Stimulated activated CD8-positive, alpha-beta memory T cell treated with anti-CD3 and anti-CD28 coated beads, Interleukin-2, amount 100 ng/mL, for 1 hour (primary cell): ENCODE measurements at places on chromosomes 1 and 21.

- no peak for DNase-seq
Measured at GRCh38 chr1:3984586-3984985, 84.5 kb upstream of the C1orf174 start.

DNA sequence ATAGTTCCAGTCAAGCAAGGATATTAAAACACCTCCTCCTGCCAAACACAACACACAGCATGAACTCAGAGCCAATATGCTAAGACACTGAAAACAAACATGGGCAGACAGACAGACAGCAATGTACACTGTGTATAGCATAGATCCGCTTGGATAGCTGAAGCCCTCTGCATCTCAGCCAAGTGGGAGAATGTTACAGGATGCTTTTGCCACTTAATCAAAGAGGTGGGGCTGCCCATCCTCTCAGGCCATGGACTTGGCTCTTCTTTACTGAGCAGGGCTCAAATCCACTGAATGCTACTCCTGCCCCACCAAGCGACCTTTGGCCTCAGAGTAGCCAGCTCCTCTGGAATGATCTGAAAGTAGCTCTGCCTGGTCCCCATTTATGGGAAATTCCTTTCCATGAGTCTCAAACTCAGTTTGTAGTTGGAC, 64.7 kb upstream of the NGF start:
- DNase-seq: no peak

DNA sequence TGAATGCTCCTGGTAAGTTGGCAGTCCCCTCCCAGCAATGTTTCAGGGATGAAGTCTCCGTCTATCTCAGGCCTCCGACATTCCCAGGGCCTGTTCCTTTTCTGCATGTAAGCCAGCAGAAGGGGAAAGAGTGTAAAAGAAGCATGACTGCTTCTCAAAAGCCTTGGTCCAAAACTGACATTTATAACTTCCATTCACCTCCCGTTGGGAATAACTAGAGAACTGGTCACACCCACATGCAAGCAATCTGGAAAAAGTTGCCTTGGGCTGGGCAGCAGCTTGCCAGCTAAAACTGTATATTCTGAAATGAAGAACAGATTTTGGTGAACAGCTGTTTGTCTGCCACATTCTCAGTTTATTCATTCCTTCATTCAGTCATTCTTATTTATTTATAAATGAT, 24.2 kb upstream of the NPL start:
- DNase-seq: no peak

DNA sequence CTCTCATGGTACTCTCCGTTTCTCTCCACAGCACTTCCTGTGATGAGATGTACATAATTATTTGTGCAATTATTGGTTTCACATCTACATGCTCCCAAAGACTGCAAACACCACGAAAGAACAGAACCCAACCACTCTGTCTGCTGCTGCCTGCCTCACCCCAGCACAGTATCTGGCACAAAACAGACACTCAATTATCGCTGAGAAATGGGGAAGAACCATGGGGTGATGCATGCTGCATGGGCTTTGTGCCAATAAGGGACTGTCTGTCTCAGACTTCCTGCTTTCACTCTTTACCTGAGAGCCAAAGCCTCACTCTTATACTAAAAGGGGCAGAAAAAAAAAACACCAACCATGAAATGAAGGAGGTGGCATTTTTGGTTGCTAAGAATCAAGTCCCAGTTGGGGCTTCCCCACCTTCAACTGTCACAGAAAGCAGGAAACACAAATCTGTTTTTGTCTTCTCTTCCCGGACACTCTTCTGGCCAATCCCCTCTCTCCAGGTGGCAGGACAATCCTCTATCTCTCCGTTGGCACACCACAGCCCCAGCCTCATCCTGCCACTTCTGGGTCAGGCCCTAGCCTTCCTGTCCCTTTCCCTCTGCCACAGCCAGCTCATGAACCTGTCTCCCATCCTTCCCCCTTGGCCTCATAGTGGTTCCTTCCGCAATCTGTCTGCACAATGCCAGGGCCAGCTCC, 82.0 kb downstream of the TGFBR3 start:
- DNase-seq: peak; percentile 43

DNA sequence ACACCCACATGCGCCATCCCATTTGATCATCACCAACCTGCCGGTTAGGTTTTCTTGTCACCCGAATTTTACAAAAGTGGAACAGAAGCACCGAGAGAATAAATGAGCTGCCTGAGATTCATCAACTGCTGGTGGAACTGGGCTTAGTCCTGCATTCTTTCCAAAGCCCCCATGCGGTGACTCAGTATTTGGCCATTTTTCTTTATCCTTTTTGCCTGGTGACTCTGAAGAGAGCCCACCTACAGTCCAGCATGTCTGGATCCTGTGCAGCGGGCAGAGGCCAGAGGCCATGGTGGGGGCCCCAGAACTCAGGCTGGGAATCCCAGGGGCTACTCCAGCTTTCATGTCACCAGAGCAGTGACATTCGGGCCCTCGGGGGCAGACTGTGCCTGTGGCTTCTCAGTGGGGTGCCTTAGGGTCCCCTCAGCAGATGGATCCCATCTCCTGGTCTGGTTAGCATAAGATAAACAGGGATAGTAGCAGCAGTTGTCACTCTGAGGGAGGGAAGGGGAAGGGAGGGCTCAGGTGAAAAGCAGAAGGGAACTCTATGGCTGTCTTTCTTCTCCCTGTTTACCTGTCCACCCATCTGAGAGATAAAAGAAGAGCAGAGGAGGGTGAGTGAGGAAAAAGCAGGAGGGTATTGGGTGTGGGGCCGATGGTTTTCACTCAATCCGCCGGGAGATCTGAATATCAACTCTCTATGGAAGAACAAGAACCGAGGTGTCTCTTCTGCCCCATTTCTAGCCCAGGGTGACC, 63.2 kb downstream of the KIF26B start:
- no peak for DNase-seq

- DNase-seq: no peak
Measured at GRCh38 chr1:31936278-31936980, 1.7 kb downstream of the PTP4A2 start.

DNA sequence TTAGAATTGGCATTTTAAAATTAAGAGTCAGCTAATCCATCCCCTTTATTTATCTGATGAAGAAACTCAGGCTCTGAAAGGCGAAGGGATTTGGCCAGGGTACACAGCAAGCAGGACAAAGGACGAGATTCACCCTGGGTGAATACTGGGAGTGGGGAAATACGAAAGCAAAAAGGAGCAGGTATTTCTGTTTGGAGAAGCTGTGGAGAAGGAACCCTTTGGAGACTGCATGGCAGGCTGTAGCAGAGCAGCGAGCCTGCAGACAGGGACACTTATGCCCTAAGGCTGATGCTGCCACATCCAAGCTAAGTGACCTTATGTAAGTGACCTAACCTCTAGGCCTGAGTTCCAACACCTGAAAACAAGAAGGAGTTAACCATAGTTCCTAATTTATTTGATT, 207.2 kb upstream of the C1orf87 start:
- DNase-seq: no peak

DNA sequence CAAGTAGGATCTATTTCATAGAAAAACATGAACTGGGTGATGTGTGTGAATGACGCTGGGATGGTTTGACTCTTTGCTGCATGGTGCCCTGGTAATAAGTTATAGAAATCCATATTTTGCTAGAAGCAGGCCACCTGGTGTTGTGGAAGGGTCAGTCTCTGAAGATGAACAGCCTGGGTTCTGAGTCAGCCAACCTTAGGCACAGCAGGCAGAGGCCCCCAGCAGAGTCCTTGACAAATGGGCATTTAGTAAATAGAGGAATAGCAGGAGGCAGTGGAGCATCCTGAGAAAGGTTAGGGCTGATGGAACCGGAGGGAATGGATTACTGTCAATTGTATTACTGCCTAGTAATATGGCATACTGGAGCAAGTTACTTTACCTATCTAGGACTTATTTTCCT, 20.9 kb downstream of the FGGY start:
- DNase-seq: no peak

DNA sequence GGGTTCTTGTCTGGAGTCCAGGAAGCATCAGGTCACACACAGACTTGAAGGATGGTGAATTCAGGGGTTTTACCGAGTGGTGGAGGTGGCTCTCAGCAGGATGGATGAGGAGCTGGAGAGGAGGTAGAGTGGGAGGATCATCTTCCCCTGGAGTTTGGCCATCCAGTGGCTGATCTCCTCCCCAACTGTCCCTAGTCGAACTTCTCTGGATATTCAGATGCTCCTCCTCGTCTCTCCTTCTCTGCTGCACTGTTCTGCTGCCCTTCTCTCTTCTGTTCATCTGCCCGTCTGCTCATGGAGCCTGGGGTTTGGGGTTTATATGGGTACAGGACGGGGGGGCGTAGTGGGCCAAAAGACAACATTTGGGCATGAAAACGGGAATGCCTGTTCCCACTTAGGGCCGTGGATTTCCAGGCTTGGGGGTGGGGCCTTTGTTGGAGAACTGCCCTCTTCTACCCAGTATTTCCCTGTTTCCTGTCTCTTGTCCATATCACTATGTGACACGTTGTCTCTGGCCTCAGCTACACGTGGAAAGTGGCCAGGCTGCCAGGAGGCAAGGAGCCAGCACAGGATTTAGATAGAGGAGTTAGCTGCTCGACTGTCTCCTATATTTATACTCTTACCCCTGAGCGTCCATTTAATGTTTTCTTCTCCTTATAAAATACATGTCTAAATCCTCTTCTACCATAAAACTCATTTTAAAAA, 76.7 kb downstream of the SIPA1L2 start:
- DNase-seq: no peak

GRCh38 chr1:55232448-55233144, 17.4 kb upstream of the USP24 start:
- no peak for DNase-seq

GRCh38 chr1:204453141-204453772, 41.3 kb downstream of the PIK3C2B start:
- peak; percentile 38 for DNase-seq

DNA sequence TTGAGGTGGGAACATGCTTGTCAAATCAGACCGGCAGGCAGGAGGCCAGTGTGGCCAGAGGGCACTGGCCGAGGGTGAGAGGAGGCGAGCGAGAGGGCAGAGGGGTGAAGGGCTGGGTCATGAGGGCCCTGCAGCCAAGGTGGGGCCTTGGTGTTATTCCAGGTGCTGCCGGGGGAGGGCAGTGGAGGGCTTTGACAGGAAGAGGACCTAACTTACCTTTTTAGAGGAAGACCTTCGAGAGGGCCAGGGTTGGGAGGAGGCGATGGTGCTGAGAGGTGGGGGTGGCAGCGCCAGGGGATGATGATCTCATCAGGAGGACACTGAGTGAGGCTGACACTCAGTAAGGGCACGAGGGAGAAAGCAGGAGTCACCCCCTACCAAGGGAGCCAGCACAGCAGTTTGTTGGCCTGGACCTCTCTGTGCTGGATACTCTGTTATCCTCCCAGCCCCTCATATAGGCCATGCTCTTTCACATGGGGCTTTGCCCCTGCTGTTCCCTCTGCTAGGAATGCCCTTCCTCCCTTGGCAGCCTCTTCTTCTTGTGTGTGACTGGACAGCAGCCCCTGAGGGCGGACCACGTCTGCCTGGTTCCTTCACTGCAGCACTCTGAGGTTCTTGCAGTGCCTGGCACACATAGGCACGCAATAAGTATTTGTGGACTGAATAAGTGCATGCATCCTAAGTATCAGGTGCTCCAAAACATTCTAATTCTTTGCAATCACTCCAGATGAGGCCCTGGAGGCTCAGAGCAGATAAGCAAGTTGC, 7.5 kb upstream of the TTC22 start:
- DNase-seq: no peak

GRCh38 chr1:116286541-116286971, 86.5 kb upstream of the ATP1A1 start:
- DNase-seq: no peak

DNA sequence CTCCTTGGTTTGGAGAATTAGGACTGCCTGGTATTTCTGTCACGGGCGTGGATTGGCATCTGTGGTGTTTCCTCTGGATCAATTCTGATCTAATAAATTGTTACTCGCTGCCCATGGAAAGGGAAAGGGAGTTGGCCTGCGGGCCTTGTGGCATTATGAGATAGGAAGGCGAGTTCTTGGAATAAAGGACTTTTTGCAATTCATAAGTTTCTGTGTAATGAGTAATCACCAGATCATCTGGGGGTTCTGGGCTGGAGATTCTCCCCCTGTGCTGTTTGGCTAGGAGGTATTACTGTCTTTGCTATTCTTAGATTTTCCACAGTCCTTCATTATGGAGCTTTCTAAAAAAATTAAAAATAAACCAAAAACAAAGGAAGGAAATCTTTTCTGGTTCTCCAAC, 315.9 kb downstream of the CAMTA1 start:
- no peak for DNase-seq

DNA sequence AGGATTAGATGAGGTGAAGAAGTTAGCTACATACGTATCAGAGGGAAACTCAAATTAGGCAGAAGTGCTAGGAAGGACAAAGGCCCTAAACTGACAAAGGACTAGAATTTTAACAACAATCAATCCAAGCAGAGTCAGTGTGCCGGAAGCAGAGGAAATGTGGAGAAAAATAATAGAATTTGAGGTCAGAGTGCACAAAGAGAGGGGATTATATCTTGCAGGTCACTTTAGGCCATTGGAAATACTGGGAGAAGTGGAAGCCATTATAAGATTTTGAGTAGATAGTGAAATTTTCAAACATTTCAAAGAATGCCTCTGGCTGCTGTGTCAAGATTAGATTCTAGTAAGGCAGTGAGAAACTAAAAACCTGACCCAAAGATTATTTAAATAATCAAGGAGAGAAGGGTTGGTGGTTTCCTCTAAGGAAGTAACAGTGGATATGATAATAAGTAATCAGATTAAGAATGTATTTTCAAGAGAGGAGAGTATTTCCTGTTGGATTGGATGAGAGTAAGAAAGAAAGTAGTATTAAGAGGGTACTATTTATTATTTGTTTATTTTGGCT, 889.2 kb upstream of the NCAM2 start:
- no peak for DNase-seq

- no peak for DNase-seq
Measured at GRCh38 chr1:214801191-214801590, 198.2 kb downstream of the CENPF start.

DNA sequence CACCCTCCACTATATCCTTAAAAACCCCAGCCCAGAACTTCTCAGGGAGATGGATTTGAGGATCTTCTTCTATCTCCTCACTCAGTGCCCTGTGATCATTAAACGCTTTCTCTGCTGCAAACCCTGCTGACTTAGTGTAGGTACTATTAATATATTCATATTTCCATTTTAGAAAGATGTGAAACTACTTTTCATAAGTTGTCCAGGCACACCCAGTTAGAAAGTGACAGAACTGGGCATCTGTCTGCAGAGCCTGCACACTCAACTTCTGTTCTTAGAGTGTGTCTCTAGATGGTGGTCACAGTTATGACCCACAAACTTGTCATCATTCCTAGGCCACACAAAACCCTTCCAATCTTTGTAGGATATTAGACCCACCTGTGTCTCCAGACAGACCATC, 55.0 kb downstream of the FCRL5 start:
- no peak for DNase-seq

- DNase-seq: no peak
Measured at GRCh38 chr1:169325117-169325516, 42.5 kb downstream of the NME7 start.

GRCh38 chr1:88104886-88105285, 579.2 kb upstream of the PKN2 start:
- no peak for DNase-seq

DNA sequence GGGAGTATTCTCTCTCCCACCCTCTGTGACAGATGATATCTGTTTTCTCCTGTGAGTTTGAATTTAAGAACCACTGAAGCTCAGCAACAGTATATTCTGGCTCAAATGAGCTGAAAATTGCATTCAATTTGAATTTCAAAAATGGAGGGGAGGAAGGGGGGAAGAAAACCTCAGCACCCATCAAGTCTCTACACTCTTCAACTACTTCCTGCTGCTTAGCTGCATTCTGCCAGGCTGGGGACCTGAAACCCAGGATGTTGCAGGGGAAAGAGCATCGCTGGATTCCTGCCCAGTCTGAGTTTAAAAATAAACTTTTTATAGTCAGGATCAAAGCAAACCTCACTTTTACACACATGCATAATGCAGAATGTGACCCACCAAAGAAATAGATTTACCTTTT, 214.3 kb upstream of the ESRRG start:
- no peak for DNase-seq
